ENCODE measurements at places on chromosomes 2 and 18.

DNA sequence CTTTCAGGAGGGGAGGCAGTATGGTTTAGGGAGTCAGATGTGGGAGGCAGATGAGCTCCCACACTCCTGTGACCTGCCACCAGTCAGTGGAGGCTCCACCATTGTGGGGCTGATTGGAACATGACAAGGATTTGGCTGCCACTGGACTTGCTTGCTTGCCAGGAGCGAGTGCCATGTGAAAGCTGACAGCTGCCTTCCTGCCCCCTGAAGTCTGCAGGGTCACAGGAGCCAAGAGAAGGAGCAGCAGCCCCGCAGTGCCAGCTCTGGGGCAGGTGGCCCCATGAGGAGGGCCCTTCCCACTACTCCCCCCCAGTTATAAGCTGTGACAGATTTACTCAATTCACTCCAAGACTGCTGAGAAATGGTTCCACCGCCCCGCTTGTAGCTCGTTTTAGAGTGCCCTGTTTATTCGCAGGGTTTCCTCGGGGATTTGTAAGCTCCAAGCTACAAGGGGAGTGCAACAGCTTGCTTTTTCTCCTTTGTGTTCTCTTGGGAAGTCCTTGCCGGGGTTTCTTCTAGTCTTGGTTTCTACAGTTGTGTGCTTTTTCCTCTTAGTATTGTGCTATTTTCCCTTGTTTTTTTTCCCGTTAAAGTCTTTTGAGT is 414.3 kb downstream of the MEIS1 start:
- H3K4me1 ChIP-seq = peaks cover 3% of the 10 kb centered on the region
- no peak overlapping the region for H3K4me3 ChIP-seq
- H3K27ac ChIP-seq = no peak overlapping the region
- no peaks in the 10 kb centered on the region for H3K36me3 ChIP-seq
- peak; percentile 88 for DNase-seq
- no peaks in the 10 kb centered on the region for H3K27me3 ChIP-seq

DNA sequence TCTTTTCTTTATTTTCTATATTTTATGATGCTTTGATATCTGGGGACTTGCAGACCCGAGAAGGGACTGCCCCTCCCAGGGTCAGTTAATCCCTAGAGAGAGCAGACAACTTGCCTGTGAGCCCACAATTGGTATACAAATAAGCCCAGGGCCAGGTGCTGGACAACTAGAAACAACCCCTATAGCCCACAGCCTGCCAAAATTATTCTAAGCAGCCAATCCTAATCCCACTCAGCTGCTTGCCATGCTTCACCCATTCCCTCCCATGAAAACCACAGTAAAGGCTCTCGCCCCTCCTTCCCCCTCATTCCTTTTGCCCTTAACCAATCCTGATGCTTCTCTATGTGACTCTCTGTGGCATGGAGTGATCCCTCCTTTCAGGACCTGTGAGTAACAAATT is 380.7 kb downstream of the RBM43 start:
- H3K27ac ChIP-seq = no peak overlapping the region
- H3K4me3 ChIP-seq = no peak overlapping the region
- no peaks in the 10 kb centered on the region for H3K36me3 ChIP-seq
- H3K4me1 ChIP-seq = no peaks in the 10 kb centered on the region

DNA sequence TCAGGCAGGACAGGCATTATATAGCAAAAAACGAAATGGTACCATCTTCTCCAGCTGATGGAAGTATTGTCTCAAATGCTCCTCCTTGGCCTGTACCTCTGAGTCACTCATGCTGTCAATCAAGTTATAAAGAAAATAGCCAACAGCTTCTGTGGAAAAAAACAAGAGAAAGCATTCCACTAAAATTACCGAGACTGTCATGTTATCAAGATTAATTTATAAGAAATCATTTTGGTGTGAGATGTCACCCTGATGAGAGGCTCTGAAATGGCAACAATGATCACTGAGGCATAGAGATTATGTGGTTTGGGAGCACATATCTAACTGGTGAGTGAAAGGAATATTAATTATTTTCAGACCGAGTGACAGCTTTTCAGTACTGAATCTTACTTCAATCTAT is 47.4 kb downstream of the LRPPRC start:
- peaks cover 22% of the 10 kb centered on the region for H3K36me3 ChIP-seq
- H3K4me1 ChIP-seq = peaks cover 3% of the 10 kb centered on the region
- H3K27ac ChIP-seq = no peak overlapping the region
- no peak for DNase-seq
- H3K27me3 ChIP-seq = no peaks in the 10 kb centered on the region
- no peak overlapping the region for H3K4me3 ChIP-seq

DNA sequence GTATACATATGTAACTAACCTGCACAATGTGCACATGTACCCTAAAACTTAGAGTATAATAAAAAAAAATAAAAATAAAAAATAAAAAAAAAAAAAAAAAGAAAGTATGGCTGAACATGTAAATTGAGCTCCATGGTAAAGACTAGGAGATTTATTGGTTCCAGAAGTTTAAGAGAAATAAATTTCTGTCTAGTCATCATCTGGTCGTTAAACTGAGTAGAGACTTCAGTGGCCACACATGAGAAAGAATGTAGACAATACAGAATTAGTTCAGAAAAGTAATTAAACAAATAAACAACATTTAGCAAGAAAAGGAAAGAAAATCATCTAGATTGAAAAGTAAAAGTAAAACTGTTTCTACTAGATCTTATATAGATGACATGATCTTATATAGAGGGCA is 12.4 kb upstream of the KCNE4 start:
- H3K4me3 ChIP-seq = no peak overlapping the region
- H3K27me3 ChIP-seq = no peaks in the 10 kb centered on the region
- H3K36me3 ChIP-seq = no peaks in the 10 kb centered on the region
- DNase-seq = no peak

GRCh38 chr2:168661863-168662256 is 140.6 kb upstream of the NOSTRIN start:
- no peak overlapping the region for H3K27ac ChIP-seq
- no peaks in the 10 kb centered on the region for H3K4me1 ChIP-seq
- no peaks in the 10 kb centered on the region for H3K36me3 ChIP-seq
- no peak overlapping the region for H3K4me3 ChIP-seq
- DNase-seq = no peak

DNA sequence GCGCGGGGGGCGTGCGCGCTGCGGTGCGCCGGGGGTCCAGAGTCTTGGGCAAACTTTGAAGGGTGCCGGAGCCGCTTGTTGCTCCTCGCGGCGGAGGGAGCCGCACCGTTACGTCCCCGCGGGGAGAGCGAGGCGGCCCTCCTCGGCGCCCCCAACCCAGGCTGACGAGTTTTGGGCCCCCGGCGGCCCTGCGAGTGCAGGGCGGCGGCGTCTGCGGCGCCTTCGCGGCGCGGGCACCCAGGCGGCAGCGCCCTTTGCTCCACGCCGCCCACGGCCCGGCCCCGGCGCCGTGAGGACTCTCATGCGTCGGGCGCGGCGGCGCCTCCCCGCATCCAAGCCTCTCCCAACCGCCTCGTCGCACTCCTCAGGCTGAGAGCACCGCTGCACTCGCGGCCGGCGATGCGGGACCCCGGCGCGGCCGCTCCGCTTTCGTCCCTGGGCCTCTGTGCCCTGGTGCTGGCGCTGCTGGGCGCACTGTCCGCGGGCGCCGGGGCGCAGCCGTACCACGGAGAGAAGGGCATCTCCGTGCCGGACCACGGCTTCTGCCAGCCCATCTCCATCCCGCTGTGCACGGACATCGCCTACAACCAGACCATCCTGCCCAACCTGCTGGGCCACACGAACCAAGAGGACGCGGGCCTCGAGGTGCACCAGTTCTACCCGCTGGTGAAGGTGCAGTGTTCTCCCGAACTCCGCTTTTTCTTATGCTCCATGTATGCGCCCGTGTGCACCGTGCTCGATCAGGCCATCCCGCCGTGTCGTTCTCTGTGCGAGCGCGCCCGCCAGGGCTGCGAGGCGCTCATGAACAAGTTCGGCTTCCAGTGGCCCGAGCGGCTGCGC is 814 bp downstream of the FZD7 start:
- H3K27ac ChIP-seq = peak overlapping the region; percentile 75
- peaks cover 17% of the 10 kb centered on the region for H3K36me3 ChIP-seq
- no peaks in the 10 kb centered on the region for H3K27me3 ChIP-seq
- peak; percentile 45 for DNase-seq
- H3K4me3 ChIP-seq = peak overlapping the region; percentile 64

GRCh38 chr2:150441784-150442183 is 45.7 kb downstream of the RND3 start:
- H3K27me3 ChIP-seq = no peaks in the 10 kb centered on the region
- no peak overlapping the region for H3K4me3 ChIP-seq
- no peak overlapping the region for H3K27ac ChIP-seq
- no peaks in the 10 kb centered on the region for H3K4me1 ChIP-seq
- peak; percentile 85 for DNase-seq

GRCh38 chr2:156115338-156115737 is 217.2 kb downstream of the NR4A2 start:
- H3K27me3 ChIP-seq = no peaks in the 10 kb centered on the region
- no peaks in the 10 kb centered on the region for H3K4me1 ChIP-seq
- DNase-seq = no peak

DNA sequence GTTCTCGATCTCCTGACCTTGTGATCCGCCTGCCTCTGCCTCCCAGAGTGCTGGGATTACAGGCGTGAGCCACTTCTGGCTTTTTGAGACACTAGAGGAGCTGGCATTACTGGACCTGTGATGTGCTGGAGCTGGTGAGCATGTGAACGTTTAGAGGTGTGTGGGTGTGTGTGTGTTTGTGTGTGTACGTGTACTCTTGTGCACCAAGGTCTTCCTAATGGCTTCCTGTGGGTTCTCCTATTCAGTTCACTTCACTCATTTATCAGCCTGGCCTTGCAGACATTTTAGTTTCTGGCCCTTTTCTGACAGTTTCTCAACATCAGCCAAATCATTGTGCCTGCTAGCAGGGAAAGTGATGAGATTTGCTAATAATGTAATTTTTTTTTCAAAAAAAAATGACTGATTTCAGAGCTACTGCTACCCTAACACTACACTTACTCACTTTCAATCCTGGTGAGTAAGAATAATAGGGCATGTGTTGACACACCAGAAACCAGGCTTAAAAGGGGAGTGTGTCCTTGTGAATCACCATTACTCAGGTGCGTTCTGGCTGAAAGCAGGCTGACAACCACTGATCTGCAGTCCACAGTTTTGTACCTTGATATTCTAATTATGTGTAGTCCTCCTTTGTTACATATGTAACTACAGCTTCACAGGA is 41.0 kb upstream of the ACTR3 start:
- H3K27me3 ChIP-seq = no peaks in the 10 kb centered on the region
- no peak for DNase-seq
- H3K36me3 ChIP-seq = no peaks in the 10 kb centered on the region
- no peak overlapping the region for H3K4me3 ChIP-seq
- H3K4me1 ChIP-seq = peaks cover 3% of the 10 kb centered on the region

DNA sequence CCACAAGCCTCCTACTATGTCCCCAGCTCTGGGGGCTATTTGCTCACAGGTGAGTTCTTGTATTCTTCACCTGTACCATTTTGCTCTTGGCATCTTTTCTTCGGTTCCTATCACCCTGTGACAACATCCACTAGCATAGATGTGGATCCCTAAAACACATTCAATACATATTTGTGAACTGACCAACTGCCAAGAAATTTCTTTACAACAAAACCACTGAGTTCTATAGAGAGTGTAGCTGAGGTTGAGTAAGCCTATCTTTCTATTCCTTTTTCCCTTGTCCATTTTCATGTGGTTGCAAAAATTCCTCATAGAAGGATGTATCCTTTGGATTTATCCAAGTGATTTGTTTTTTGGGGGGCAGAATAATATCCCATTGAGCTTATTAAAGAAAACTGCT is 192.7 kb upstream of the ITGA4 start:
- H3K4me1 ChIP-seq = no peaks in the 10 kb centered on the region
- no peak overlapping the region for H3K4me3 ChIP-seq
- no peak for DNase-seq
- no peaks in the 10 kb centered on the region for H3K36me3 ChIP-seq
- H3K27ac ChIP-seq = no peak overlapping the region

DNA sequence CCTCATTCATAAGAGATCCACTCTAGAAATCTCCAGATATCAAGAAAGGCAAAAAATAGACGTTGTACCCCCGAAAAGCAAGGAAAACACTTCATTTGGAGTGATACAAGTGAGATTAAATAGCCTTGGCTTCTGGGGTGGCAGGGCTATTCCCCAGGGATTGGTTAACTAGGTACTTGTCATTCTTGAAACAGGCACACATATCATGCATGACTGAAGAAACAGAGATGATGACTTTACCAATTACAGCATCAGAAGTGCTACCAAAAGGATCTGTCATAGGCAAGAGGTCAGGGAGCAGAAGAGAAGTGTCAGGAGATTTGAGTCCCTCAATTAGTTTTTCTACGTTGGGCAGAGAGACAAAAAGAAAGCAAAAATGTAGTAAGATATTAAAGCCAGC is 45.2 kb upstream of the NFU1 start:
- H3K27me3 ChIP-seq = no peaks in the 10 kb centered on the region
- peaks cover 2% of the 10 kb centered on the region for H3K36me3 ChIP-seq
- H3K4me3 ChIP-seq = no peak overlapping the region
- DNase-seq = no peak
- H3K27ac ChIP-seq = no peak overlapping the region

GRCh38 chr2:98308532-98308931 is 37.7 kb upstream of the CNGA3 start:
- H3K4me3 ChIP-seq = no peak overlapping the region
- H3K36me3 ChIP-seq = no peaks in the 10 kb centered on the region
- peaks cover 3% of the 10 kb centered on the region for H3K27me3 ChIP-seq
- DNase-seq = no peak
- H3K27ac ChIP-seq = no peak overlapping the region

GRCh38 chr2:58358026-58358425 is 116.9 kb upstream of the FANCL start:
- no peak overlapping the region for H3K27ac ChIP-seq
- H3K27me3 ChIP-seq = no peaks in the 10 kb centered on the region
- DNase-seq = no peak
- H3K4me1 ChIP-seq = no peaks in the 10 kb centered on the region
- no peak overlapping the region for H3K4me3 ChIP-seq

DNA sequence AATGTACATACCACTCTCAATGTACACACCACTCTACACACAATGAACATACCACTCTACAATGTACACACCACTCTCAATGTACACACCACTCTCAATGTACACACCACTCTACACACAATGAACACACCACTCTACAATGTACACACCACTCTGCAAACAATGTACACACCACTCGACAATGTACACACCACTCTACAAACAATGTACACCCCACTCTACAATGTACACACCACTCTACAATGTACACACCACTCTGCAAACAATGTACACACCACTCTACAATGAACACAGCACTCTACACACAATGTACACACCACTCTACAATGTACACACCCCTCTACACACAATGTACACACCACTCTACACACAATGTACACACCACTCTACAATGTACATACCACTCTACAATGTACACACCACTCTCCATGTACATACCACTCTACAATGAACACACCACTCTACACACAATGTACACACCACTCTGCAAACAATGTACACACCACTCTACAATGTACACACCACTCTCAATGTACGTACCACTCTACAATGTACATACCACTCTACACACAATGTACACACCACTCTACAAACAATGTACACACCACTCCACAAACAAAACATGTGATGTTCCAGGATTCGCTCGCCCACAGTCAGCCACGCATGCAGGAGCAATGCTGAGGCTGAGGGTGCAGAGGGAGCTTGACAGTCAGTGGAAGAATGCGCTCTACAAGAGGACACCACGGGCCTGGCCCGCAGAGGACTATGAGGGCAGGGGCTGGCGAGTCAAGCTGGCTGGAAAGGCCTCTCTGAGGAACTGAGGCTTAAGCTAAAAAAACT is 118.2 kb downstream of the HDAC4 start:
- H3K27me3 ChIP-seq = no peaks in the 10 kb centered on the region
- no peaks in the 10 kb centered on the region for H3K36me3 ChIP-seq
- peaks cover 3% of the 10 kb centered on the region for H3K4me1 ChIP-seq

- H3K4me1 ChIP-seq = no peaks in the 10 kb centered on the region
- peaks cover 6% of the 10 kb centered on the region for H3K36me3 ChIP-seq
- no peak overlapping the region for H3K4me3 ChIP-seq
- no peak overlapping the region for H3K27ac ChIP-seq
- DNase-seq = no peak
- H3K27me3 ChIP-seq = no peaks in the 10 kb centered on the region
These were observed 98.2 kb downstream of the R3HDM1 start for GRCh38 chr2:135629520-135629919.

Data from lung (tissue), 17 donors.